ENCODE measurements at places on chromosomes 1 and 21. TPM values are rescaled to one million over a fixed set of nuclear protein-coding genes. Genes with fewer than 3 reads are reported as not detected.

PTGS2 gene
- 3.3 TPM for total RNA-seq

RGS16 gene
- 0.29 TPM for total RNA-seq

LINGO4 gene
- not detected for total RNA-seq

DDAH1 gene
- 89.6 TPM for total RNA-seq

PTGER3 gene
- total RNA-seq, result not detected

CELA2A gene
- not detected for total RNA-seq

CFHR2 gene
- total RNA-seq, result not detected

ANGPTL7 gene
- total RNA-seq, result under 0.01 TPM

MATN1 gene
- under 0.01 TPM for total RNA-seq

CENPF gene
- total RNA-seq, result 8.3 TPM

AIRE gene
- total RNA-seq, result not detected

HORMAD1 gene
- total RNA-seq, result 0.59 TPM

CCDC30 gene
- total RNA-seq, result 4.7 TPM

GJB4 gene
- not detected for total RNA-seq

FCRL6 gene
- not detected for total RNA-seq

GSTM1 gene
- total RNA-seq, result not detected
